ENCODE measurements at places on chromosomes 3 and 15.

GRCh38 chr3:124656531-124656930 is 73.7 kb upstream of the UMPS start:
- no peak overlapping the region for H3K27ac ChIP-seq
- no peak overlapping the region for H3K4me3 ChIP-seq
- DNase-seq = no peak
- H3K36me3 ChIP-seq = peaks cover 5% of the 10 kb centered on the region
- peaks cover 4% of the 10 kb centered on the region for H3K27me3 ChIP-seq
- no peaks in the 10 kb centered on the region for H3K4me1 ChIP-seq

DNA sequence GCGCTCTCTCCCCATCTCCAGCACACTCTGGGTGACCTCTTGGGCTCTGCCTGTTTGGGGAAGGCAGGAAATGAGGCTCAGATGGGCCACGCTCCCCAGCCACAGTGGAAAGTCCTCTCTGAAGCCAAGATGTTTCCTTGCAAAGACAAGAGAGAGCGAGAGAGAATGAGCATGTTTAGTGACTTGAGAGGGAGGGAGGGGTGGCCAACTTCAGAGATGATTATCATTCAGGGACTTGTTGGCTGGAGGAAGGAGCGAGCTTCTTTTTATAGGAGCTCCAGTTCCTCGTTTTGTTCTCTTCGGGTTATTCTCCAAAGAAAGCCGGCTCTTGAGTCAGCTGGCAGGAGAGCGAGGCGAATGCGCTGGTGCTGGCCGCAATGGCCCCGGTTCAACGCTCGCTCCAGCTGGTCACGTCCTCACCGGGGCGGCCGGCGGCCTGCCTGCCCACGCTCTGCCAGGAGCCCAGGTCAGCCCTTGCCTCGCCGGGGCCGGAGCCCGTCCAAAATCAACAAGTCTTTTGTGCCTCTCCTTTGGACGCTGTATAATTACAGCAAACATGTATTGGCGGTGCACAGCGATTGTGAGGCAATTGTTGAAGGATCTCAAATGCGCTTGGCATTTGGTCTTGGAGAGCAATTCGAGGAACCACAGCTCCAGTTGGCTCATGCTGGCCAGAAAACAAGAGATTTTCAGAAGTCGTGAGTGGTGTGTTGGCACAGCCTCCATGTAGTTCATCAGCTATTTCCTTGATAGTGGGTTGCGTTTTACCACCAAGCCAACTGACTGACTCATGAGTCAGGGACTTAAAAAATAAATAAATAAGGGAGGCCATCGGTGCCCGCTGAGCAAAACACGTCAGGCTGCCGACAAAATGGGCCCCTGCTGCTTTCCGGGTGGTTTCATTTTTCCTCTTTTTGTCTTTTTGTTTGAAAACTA is 288.6 kb downstream of the UACA start:
- peaks cover 43% of the 10 kb centered on the region for H3K4me1 ChIP-seq
- peaks cover 12% of the 10 kb centered on the region for H3K27me3 ChIP-seq

- no peak overlapping the region for H3K27ac ChIP-seq
- no peaks in the 10 kb centered on the region for H3K36me3 ChIP-seq
- H3K27me3 ChIP-seq = peaks cover 41% of the 10 kb centered on the region
- H3K4me3 ChIP-seq = no peak overlapping the region
- peaks cover 3% of the 10 kb centered on the region for H3K4me1 ChIP-seq
Observed at GRCh38 chr3:187684444-187684843, 14.2 kb upstream of the SST start.

GRCh38 chr3:72694398-72694797 is 153.8 kb downstream of the SHQ1 start:
- H3K4me3 ChIP-seq = no peak overlapping the region
- no peaks in the 10 kb centered on the region for H3K27me3 ChIP-seq
- no peak overlapping the region for H3K27ac ChIP-seq
- no peak for DNase-seq
- no peaks in the 10 kb centered on the region for H3K4me1 ChIP-seq

DNA sequence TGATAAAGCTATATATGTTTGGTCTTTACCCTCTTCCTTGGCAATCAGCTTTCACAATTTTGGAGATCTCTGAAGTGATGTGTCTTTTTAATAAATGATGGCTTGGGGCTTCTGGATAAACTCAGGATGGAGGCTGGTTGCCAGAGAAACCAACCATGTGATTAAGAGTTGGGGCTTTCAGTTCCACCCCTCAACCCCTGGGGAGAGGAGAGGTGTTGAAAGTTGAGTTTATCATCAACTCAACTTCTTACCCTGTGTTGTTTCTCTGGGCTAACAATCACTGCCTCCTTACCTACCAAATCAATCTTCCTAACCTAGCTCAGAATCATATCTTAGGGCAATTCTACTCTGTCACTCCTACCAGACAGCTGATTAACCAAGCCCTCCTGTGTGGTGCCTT is 735.8 kb downstream of the ZPLD1 start:
- H3K27ac ChIP-seq = no peak overlapping the region
- no peak overlapping the region for H3K4me3 ChIP-seq
- peaks cover 4% of the 10 kb centered on the region for H3K36me3 ChIP-seq

- H3K4me3 ChIP-seq = no peak overlapping the region
- H3K27me3 ChIP-seq = peaks cover 3% of the 10 kb centered on the region
- no peak overlapping the region for H3K27ac ChIP-seq
Observed at GRCh38 chr15:86403914-86404583, 324.4 kb downstream of the AGBL1 start.

DNA sequence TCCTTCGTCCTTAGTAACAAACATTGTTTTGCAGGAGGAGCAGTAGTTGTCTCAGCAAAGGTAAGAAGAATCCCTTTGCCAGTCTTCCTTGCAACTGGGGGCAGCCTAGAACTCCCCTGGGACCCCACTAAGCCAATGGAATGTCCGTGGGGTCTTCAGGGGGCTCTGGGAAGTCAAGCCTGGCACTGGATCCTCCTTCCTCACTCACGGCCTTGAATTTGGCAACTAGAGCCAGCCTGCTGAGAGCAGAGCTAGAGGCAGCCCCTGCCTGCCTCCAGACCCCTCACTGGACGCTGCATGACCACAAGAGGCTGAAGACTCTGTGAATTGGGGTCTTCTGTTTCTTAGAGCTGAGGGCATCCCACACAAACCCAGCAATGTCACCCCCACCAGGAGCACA is 18.6 kb upstream of the PRR23E start:
- H3K4me1 ChIP-seq = no peaks in the 10 kb centered on the region
- no peaks in the 10 kb centered on the region for H3K36me3 ChIP-seq
- H3K27me3 ChIP-seq = peaks cover 24% of the 10 kb centered on the region
- no peak for DNase-seq
- H3K27ac ChIP-seq = no peak overlapping the region

DNA sequence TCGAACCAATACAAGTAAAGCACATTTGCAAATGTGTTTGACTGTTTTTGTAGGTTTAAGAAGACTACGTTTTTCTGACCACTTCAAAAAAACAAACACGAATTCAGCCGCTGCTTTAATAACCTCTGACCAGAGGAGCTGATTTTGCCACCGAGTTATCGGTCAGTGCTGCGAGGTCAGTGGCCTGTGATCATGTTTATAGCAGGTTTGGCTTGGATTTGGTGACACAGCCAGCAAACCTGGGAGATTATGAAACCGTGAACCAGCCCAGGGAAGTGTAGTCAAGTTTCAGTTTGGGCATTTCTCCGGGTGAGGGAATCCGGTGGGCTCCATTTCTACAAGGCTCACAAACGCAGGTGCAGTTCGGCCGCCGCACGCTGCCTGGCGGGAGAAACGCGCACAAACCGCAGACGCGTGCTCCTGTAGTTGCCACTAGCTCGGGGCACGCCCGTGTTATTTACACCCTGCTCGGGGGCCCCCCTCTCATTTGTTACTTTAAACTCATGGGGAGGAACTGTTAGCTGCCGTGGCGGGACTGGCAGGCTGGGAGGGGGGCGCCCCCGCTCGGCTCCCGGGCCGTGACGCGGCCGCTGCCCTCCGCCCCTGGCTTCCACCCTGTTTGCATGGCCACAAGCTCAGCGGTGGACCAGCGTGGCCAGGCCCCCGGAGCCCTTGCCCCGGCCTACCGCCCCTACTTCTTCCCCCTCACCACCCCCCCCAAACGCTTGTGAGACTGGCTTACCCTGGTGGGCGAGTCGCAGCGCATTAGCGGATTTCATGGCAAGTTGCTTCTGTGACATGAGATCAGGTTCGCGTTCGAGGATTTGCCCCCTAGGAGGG is 13.6 kb upstream of the ONECUT1 start:
- no peak for DNase-seq
- peaks cover 5% of the 10 kb centered on the region for H3K36me3 ChIP-seq
- H3K27ac ChIP-seq = no peak overlapping the region
- H3K4me1 ChIP-seq = peaks cover 30% of the 10 kb centered on the region
- peaks cover 53% of the 10 kb centered on the region for H3K27me3 ChIP-seq

- H3K4me1 ChIP-seq = peaks cover 5% of the 10 kb centered on the region
- H3K27me3 ChIP-seq = peaks cover 60% of the 10 kb centered on the region
- no peak overlapping the region for H3K27ac ChIP-seq
- H3K4me3 ChIP-seq = no peak overlapping the region
- H3K36me3 ChIP-seq = no peaks in the 10 kb centered on the region
Observed at GRCh38 chr3:187679638-187680396, 9.6 kb upstream of the SST start.

DNA sequence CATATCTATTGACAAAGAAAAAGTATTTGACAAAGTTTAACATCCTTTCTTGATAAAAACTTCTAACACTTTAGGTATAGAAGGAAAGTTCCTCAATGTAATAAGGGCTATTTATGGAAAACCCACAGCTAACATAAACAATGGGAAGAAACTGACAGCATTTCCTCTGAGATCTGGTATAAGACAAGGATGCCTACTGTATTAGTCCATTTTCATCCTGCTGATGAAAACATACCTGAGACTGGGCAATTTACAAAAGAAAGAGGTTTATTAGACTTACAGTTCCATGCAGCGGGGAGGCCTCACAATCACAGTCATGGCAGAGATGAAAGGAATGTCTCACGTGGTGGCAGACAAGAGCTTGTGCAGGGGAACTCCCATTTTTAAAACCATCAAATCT is 17.8 kb upstream of the CLDN1 start:
- H3K36me3 ChIP-seq = no peaks in the 10 kb centered on the region
- H3K4me1 ChIP-seq = no peaks in the 10 kb centered on the region
- no peak overlapping the region for H3K4me3 ChIP-seq
- H3K27ac ChIP-seq = no peak overlapping the region

DNA sequence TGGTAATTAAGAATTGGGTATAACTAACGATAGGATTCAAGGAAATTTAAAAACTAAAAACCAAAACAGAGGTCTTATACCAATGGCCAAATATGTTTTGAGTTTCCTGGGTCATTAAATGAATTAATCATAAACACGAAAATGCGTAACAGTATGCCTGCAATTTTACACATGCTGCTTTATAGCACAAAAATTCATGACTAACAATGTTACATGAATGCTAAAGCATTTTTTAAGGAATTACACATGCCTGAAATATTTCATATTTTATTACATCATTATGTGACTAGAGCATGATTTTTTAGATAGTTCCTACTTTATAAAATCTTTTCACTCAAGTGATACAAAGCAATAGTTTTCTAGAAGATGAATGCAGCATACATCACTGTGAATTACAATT is 74.7 kb downstream of the ZNF148 start:
- no peaks in the 10 kb centered on the region for H3K27me3 ChIP-seq
- peaks cover 8% of the 10 kb centered on the region for H3K36me3 ChIP-seq
- no peak overlapping the region for H3K27ac ChIP-seq
- peaks cover 13% of the 10 kb centered on the region for H3K4me1 ChIP-seq
- no peak overlapping the region for H3K4me3 ChIP-seq

- no peaks in the 10 kb centered on the region for H3K36me3 ChIP-seq
- H3K27me3 ChIP-seq = peaks cover 16% of the 10 kb centered on the region
- no peak for DNase-seq
- H3K4me3 ChIP-seq = no peak overlapping the region
Observed at GRCh38 chr3:140472306-140473020, 205.4 kb upstream of the TRIM42 start.

- no peak for DNase-seq
- H3K36me3 ChIP-seq = no peaks in the 10 kb centered on the region
- no peak overlapping the region for H3K4me3 ChIP-seq
Observed at GRCh38 chr15:53133255-53133850, 343.2 kb upstream of the ONECUT1 start.

GRCh38 chr3:131162516-131162915 is 135.8 kb downstream of the NEK11 start:
- H3K27ac ChIP-seq = no peak overlapping the region
- H3K4me3 ChIP-seq = no peak overlapping the region
- H3K36me3 ChIP-seq = no peaks in the 10 kb centered on the region

DNA sequence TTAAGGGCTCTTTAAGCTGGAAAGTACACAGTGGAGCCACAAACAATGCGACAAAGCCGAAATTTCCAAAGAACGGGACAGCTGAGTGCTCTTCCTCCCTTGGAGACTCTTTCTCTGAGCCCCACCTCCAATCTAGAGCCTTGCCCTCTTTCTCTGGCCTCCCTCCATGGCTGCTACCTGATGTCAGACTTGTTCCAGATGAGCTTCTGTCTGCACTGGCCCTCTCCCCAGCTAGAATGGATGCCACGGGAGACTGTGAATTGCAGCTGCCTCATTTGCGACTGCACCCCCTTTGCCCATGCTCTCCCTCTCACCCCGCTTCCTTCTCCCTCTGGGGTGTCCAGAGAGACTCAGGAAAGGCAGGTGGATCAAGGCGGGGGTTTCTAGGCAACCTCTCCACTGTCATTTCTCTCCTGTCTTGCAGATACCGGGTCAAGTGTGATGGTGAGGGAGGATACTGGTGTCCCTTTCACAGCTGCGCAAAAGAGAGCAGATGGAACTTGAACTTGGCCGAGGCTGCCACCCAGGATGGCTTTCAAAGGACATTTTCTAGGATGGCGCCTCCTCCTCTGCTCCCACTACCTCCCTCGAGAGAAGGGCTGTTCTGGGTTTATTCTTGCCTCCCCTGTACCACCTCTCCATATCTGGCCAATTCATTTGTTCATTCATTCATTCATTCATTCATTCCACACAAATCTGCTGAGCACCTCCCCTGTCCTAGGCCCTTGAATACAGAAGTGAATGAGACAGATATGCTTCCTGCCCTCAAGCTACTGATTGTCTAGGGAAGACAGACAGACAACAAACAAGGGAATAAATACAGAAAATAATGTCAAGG is 12.8 kb downstream of the ATP2B2 start:
- H3K36me3 ChIP-seq = no peaks in the 10 kb centered on the region
- H3K4me3 ChIP-seq = no peak overlapping the region
- DNase-seq = no peak
- peaks cover 25% of the 10 kb centered on the region for H3K27me3 ChIP-seq
- no peaks in the 10 kb centered on the region for H3K4me1 ChIP-seq

DNA sequence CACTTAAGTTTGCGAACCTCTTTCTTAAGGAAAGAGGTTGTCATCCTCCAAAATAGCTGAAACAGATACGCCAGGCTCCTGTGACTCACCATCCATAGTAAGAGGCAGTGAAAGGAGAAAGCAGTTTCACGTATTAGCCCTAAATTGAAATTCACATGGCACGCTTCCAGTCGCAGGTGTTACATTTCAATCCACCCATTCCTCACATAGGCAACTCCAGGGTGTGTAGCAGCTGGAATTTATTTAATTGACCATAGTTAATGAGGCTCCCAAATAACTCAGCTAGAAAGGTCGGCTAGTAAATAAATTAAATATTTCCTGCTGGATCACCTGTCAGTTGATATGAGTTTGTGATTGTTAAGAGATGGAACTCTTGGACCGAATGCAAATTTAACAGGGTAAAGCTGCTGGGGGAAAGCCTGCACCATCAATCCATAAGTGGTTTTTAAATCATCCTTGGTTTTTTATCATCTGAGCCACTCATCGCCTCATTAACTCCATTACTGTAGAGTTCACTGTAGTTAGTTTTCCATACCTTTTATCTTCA is 19.6 kb downstream of the NSUN3 start:
- peaks cover 40% of the 10 kb centered on the region for H3K36me3 ChIP-seq
- no peak overlapping the region for H3K4me3 ChIP-seq
- H3K27me3 ChIP-seq = no peaks in the 10 kb centered on the region
- H3K27ac ChIP-seq = peak overlapping the region; percentile 44

- no peaks in the 10 kb centered on the region for H3K4me1 ChIP-seq
- no peak overlapping the region for H3K4me3 ChIP-seq
- H3K36me3 ChIP-seq = no peaks in the 10 kb centered on the region
- H3K27me3 ChIP-seq = peaks cover 8% of the 10 kb centered on the region
- no peak for DNase-seq
Observed at GRCh38 chr15:93477188-93477587, 388.2 kb upstream of the RGMA start.

Data from naive thymus-derived CD8-positive, alpha-beta T cell (primary cell).